ENCODE measurements at places on chromosomes 6 and 20. TPM values are rescaled to one million over a fixed set of nuclear protein-coding genes. Genes with fewer than 3 reads are reported as not detected.

FBXO5 gene
- total RNA-seq, result 5.7 TPM

COL9A1 gene
- not detected for total RNA-seq

KCNB1 gene
- total RNA-seq, result not detected

ABHD16A gene
- total RNA-seq, result 31.6 TPM

PDYN gene
- total RNA-seq, result not detected

DEFB132 gene
- not detected for total RNA-seq

VNN1 gene
- total RNA-seq, result not detected
